Fibroblast of skin of left biceps (primary cell): ENCODE measurements at places on chromosomes 7 and 10.

DNA sequence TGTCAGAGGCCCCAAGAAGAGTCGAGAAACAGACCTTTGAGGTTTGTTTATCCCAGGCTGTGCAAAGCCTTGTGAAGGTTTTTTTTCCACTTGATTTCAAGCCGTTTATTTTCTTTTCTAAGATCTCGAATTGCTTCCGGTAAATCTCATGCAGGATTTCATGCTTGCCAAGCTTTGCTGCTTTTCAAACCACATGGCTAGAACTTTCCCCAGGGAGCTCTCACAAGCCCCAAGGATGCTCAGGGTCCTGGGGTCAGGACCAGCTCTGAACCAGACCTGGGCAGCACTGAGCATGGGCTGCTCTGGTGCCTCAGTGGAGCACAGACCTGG is 48.0 kb upstream of the AQP1 start:
- DNase-seq: no peak

DNA sequence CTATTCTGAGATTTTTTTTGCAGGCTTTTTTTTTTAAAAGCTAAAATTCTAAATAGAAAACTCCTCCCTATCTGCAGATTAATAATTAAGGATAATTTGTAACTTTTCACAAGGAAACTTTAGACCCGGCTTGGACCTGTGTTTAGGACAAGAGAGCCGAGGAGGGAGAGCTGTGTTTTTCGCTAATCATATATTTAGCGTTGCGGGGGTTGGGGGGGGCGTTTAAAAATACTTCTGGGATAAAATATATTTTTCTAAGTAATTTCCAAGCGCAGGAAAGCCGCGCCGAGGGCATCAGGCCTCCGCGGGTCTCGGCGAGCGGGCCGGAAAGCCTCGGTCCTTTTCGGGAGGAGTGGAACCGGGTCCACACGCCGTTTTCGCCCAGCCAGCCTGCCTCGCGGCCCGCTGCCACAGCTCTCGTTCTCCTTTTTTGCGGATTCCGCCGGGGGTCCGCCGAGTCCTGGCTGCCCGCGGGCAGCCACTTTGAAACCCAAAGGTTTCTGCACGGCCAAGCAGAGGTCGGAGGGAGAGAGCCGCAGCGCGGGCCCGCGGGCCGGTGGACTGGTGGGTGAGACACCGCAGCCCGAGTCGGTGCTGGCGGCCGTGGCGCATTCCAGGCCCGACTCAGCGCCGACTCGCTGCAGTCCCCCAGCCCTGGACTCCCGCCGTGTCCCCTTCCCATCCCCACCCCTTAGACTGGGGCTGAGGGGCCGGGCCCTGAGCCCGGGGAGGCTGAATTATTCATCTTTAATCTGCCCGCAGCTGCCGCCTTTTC is 2.3 kb downstream of the PAX2 start:
- DNase-seq: no peak

- DNase-seq: no peak
Measured at GRCh38 chr7:151352512-151352911, 10.9 kb downstream of the NUB1 start.

DNA sequence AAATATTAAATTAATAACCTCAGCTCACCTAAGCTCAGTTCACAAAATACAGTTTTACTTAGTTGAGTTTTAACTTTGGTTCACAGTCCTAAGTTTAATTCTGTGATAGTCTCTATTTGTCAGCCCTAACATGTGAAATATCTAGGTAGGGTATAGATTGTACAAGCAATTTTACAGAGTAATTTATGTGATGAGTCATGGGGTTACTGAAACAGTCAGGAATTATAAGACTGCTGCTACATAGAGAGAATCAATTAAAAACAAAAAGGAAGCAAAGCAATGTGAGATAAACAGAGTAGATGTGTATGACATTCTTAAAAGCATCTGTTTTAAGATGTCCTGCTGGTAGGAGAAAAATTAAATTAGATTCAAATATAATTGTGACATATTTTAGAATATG is 1018.2 kb upstream of the KCND2 start:
- DNase-seq: no peak

GRCh38 chr7:113657603-113658002 is 261.2 kb downstream of the PPP1R3A start:
- DNase-seq: no peak

GRCh38 chr10:31770307-31770902 is 158.2 kb downstream of the ARHGAP12 start:
- no peak for DNase-seq

DNA sequence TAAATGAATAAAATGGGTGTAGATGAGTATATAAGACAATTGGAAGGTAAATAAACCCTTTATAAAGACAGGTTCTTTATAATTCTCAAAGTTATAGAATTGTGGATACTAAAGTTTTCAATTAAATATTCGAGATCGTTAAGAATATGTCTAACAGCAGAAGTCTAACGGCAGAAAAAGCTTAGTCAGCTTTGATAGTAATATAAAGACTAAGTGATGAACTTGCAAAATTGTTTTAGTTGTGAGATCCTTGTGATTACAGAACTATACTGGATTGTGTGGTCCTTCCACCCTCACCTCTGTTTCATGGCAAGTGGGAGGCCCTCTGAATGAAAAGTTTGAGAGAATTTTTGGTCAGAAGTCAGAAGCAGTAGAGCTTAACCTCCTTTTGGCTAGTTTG is 2.3 kb downstream of the THNSL1 start:
- no peak for DNase-seq
